Foreskin keratinocyte (primary cell): ENCODE measurements at places on chromosomes 4 and X. TPM values are rescaled to one million over a fixed set of nuclear protein-coding genes. Genes with fewer than 3 reads are reported as not detected.

The PUDP gene
- 13.0 and 16.1 TPM in 2 replicates for polyA plus RNA-seq

GRCh38 chr4:73967866-73968265 lies 14.0 kb downstream of the PF4 start:
- no peak for DNase-seq

DNA sequence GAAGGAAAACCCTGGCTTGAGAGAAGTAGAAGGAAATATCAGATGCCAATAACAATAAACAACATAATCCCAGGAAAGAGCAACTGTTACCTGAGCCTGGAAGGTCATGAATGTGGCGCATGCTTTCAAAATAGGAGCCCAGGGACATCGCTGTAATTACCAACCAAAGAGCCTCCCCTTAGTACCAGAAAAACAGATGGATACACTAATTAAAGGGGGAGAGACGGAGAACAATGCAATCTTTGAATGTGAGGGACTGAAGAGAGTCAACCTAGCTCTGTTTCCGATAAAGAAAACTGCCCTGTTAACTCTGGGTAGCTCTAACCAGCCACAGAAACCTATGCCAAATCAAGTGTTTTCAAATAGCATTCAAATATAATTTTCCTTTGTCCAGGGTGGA lies 161.4 kb downstream of the ENOX2 start:
- no peak for DNase-seq

The NALF2 gene
- polyA plus RNA-seq, result 0.69 and 1.6 TPM in 2 replicates

The CXorf66 gene
- not detected in 2 replicates for polyA plus RNA-seq

DNA sequence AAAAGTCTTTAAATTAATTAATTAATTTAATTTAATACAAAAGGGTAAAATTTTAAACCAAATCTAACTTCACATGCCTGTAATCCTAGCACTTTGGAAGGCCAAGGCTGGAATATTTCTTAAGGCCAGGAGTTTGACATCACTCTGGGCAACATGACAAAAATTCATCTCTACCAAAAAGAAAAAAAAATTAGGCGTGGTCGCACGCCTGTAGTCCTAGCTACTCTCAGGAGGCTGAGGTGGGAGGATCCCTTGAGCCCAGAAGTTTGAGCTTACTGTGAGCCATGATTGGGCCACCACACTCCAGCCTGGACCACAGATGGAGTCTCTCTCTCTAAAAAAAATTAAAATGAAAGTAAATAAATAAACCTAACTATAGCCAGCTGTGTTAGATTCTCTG lies 39.2 kb upstream of the ANTXR2 start:
- no peak for DNase-seq

- DNase-seq, result no peak
These were observed 21.4 kb upstream of the RBPJ start for GRCh38 chr4:26299254-26299882.

DNA sequence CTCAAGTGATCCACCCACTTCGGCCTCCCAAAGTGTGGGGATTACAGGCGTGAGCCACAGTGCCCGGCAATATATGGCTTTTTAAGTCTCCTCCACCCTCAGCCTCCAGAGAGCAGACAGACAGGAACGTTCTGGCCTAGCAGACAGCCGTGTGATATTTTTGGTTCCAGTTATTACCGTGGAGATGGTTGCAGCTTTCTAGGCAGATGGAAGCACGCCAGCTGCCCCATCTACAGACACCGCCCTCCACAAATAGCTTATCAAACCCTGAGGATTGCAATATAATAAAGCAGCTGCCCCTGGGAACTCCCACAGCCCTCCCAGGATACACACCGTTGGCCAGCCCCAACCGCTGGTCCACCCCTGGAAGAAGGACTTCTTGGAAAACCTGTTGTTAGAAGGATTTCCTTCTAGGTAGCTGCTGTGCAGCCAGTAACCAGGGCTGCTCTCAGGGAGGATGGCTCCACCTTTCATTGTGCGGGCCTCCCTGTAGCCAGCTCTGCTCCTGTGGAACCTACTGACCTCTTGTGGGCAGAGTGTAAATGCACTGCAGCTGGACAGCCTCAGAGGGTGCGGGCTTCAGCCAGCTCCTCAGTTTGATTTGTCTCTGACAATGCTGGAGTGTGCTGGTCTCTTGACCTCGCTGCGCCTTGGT lies 44.0 kb downstream of the SLC25A5 start:
- DNase-seq, result peak; percentile 38

DNA sequence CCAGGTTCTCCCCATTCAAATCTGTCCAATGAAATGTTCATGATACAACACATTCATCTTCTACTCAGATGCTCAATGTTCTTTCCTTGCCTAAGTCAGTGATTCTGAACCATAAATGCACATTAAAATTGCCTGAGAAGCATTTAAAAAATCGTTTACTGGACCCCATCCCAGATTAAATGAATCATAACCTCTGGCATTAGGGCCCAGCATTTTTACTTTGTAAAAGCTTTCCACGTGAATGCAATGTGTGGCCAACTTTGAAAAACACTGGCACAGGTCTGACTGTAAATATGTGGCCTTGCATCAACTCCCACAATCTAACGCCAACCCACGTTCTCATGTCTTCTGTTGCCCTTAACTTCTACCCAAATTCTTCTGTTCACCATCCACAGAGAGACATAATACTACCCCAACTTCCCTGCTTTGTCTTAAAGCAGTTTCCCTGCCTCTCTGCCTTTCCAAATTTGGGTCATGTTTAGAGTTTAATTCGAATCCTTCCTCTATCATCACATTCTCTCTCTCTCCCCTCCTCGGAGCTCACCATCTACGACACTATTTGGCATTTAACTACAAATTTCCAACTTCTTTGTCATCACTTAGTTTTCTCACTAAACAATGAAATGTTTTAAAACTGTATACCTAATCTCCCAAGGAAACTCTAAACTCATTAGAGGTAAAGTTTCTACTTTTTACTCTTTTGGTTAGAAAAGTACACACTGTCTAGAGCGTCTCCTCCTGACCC lies 78.7 kb downstream of the PRKG2 start:
- DNase-seq, result no peak
